ENCODE measurements at places on chromosomes 11 and 22.

GRCh38 chr11:128239306-128239705 lies 348.1 kb downstream of the ETS1 start:
- DNase-seq: no peak

DNA sequence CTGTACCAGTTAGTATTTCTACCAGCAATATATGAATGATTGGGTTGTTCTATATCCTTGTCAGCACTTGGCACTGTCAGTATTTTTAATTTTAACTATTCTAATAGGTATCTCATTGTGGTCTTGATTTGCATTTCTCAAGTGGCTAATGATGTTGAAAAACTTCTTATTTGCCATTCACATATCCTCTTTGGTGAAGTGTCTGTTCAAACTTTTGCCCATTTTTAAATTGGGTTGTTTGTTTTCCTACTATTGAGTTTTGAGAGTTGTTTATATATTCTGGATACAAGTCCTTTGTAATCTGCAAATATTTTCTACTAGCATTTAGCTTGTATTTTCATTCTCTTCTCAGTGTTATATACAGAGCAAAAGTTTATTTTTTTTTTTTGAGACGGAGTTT lies 82.1 kb downstream of the CSTPP1 start:
- no peak for DNase-seq

DNA sequence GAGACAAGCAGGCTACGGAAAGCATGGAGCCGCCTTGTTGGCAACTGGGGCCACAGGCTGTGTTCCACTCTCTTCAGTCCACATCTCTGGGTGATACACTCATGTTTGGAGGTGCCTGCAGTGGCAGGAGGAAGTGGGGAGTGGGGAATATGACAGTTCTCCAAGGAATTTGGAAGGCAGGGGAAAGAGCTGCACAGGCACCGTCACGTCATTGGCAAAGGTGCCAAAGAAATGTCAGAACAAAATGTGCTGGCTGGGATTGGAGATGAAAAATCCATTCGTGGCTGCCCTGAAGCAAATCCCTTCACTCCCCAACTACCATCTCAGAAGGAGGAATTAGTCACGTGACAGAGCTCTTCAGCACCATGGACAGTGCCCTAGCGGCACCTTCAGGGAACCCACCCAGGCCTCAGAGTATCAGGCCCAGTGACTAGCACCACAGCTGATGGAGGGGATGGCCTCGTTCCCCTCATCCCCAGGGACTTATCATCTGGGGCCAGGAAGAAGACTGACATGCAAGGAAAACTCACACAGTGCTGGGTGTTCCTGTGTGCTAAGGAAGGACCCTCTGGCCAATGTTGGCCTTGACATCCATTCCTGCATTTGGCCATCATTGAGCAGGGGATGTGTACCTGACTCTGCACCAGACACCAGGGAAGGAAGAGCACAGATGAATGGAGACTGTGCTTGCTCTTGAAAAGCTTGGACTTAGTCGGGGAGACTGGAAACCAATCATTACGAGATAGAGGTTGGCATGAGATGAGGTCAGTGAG lies 48.5 kb upstream of the PRDM11 start:
- DNase-seq: peak; percentile 30

DNA sequence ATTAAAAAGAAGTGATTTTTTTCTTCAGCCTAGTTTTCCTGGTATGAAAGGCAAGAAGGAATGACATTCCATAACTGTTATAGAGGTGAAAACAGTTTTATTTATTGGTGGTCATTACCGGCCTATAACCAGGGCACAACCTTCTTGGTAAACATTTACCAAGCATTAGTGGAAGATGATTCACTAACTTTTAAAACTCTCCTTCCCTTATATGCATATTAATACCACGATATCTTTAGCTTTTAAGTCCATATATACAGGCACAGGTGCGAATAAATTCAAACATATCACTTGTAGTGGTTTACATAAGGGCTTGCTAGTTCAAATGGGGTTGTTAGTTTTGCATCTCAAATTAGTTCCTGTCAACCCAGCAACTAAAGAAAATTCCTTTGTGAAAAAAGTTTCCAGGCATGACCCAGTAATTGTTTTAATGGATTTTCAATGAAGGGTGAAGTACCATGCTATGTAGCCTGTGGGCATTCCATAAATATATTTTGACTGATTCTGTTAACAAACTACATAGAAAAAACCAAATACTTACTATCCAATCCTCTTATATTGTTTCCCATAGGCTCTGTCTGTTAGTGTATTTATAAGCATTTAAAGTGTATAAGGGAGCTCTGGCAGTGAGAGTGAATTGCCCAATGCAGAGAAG lies 30.6 kb upstream of the ROBO3 start:
- no peak for DNase-seq

GRCh38 chr22:39148026-39148726 lies 4.3 kb downstream of the CBX7 start:
- no peak for DNase-seq

DNA sequence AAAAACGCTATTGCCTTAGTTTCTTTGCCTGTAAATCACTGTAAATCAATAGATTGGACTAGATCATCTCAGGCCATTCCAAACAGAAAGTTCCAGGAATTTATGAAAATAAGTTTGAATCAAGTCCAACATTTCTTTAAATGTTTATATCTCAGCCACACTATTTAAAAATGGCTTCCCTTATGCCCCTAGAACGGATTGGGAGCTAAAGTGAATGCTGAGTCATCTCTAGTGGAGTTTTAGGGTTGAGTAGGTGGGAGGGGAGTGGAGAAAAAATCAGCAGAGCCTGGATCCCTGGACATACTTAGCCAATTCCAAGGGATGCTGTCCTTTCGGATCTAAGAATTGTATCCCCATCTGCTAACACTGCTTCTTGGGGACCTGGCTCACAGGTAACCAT lies 48.6 kb downstream of the EHF start:
- DNase-seq: no peak

- no peak for DNase-seq
These were observed 14.1 kb upstream of the KCNQ1OT1 start for GRCh38 chr11:2713661-2714462.

- no peak for DNase-seq
These were observed 379.2 kb downstream of the SHANK2 start for GRCh38 chr11:70872955-70873735.

GRCh38 chr11:131178596-131178995 lies 191.8 kb upstream of the NTM start:
- no peak for DNase-seq

- DNase-seq: no peak
These were observed 40.8 kb downstream of the PGM2L1 start for GRCh38 chr11:74357449-74357848.

GRCh38 chr11:33013755-33014154 lies 1.9 kb upstream of the DEPDC7 start:
- DNase-seq: no peak

Measured in CD8-positive, alpha-beta memory T cell (primary cell).